Mesothelial cell of epicardium (in vitro differentiated cells): ENCODE measurements at places on chromosomes 11 and 22. TPM values are rescaled to one million over a fixed set of nuclear protein-coding genes. Genes with fewer than 3 reads are reported as not detected.
A peak's percentile ranks its signal among the peaks of the same experiment; 100 is the strongest.

Gene OR10A5
- not detected in 3 replicates for total RNA-seq

DNA sequence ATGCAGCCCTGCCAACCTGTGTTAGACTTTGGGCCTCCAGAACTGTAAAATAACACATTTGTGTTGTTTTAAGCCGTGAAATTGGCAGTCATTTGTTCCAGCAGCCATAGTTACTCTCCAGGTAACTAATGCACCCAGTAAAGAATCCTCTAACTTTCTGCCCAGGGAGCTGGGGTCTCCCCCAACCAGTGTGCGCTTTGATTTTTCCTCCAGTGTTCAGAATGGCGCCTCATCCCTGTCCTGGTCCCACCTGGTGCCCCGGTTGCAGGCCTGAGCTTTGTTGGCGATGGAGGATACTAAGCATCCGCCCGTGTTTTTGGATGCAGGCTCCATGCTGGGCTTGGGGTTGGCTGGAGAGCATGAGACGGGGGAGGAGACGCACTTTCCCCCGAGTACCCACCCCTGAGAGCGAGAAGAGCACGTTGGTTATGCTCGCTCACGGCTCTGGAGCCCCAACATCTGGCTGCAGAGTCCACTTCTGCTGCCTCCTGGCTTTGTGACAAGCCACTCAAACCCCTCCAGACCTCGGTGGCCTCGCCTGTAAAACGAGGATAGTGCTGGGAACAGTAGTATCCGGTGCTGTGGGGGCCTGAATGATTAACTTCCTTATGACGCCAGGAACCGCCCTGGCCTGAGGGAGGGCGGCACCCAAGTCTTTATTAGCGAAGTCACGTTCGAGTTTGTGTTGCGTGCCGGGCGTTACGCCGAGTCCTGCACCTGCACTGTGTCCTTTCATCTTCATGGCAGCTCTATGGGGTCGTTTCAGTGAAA is 25.8 kb downstream of the MRGPRD start:
- peaks cover 3% of the 10 kb centered on the region for H3K4me1 ChIP-seq
- H3K36me3 ChIP-seq, result no peaks in the 10 kb centered on the region
- H3K27ac ChIP-seq, result no peak overlapping the region
- no peak for DNase-seq
- H3K4me3 ChIP-seq, result no peak overlapping the region

Gene SF3B2
- 182 to 201 TPM (median 195 TPM) in 3 replicates for total RNA-seq

DNA sequence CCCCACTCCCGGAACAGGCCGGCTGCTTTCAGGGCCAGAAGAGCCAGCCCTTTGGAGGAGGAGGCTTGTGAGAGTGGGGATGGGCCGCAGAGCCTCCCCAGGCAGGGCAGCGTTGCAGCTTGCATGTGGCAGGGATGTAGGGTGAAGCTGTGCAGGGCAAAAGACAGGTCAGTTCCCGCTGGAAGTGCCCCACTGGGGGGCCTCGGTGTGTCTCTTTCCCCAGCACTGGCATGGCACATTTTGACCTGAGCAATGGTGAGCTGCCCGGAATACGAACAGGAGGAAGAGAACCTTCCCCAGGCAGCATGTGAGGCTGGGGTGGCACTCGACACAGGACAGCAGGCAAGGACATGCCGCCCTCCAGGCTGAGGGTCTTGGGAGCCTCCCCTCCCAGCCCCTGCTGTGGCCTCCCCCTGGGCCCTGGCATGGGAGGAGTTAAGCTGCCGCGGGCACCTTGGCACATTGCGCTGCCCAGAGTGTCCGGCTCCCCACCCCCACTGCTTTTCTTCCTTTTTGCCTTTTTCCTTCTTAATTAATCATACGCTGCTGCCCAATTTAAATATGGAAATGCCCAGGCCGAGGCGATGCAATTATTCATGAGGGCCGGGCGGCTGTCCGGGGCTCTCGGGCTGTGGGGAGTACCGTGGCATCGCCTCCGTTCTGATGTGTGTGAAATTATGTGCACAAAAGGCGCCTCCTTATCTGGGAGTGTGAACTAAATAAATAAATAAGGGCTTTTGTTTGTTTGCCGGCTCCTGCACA is 76.0 kb upstream of the WNT7B start:
- H3K4me1 ChIP-seq, result peaks cover 8% of the 10 kb centered on the region
- H3K27ac ChIP-seq, result peak overlapping the region; percentile 56
- no peaks in the 10 kb centered on the region for H3K27me3 ChIP-seq
- peaks cover 2% of the 10 kb centered on the region for H3K36me3 ChIP-seq
- DNase-seq, result no peak

GRCh38 chr11:66542362-66542761 is 3.5 kb downstream of the ZDHHC24 start:
- DNase-seq, result no peak
- H3K4me1 ChIP-seq, result peaks cover 13% of the 10 kb centered on the region
- no peak overlapping the region for H3K27ac ChIP-seq
- H3K27me3 ChIP-seq, result peaks cover 3% of the 10 kb centered on the region
- peaks cover 22% of the 10 kb centered on the region for H3K36me3 ChIP-seq
- no peak overlapping the region for H3K4me3 ChIP-seq

DNA sequence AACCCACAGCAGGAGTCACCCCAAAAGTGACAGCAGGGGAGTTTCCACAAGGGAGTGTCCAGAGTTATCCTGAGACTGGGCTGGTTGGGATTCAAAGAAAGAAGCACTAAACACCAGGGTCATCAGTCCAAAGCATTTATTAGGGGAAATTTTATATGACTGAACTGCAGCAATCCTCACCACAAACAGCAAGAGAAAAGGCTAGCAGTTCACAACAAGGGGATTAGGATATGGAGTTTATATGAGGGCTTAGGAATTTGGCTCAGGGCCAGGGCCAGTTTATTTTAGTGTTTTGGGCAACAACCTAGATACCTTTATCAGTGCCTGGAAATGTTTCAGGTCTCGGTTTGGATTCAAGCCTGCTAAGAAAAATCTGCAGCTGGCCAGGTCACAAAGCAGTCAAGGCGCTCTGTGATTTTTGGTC is 4.6 kb upstream of the TMEM126A start:
- peaks cover 25% of the 10 kb centered on the region for H3K4me1 ChIP-seq
- peaks cover 4% of the 10 kb centered on the region for H3K36me3 ChIP-seq
- H3K4me3 ChIP-seq, result peak overlapping the region; percentile 20
- peak; percentile 55 for DNase-seq
- H3K27me3 ChIP-seq, result peaks cover 21% of the 10 kb centered on the region

Gene SLC22A8
- not detected in 3 replicates for total RNA-seq

- peaks cover 18% of the 10 kb centered on the region for H3K27me3 ChIP-seq
- peaks cover 6% of the 10 kb centered on the region for H3K4me1 ChIP-seq
- H3K4me3 ChIP-seq, result no peak overlapping the region
- DNase-seq, result no peak
- no peak overlapping the region for H3K27ac ChIP-seq
- no peaks in the 10 kb centered on the region for H3K36me3 ChIP-seq
Observed at GRCh38 chr11:112465433-112466024, 204.9 kb upstream of the PLET1 start.

Gene DEPDC7
- 4.7 to 5.2 TPM (median 5.1 TPM) in 3 replicates for total RNA-seq

GRCh38 chr11:35823742-35824298 is 120.0 kb upstream of the LDLRAD3 start:
- no peak for DNase-seq
- no peaks in the 10 kb centered on the region for H3K36me3 ChIP-seq
- no peaks in the 10 kb centered on the region for H3K27me3 ChIP-seq
- peaks cover 28% of the 10 kb centered on the region for H3K4me1 ChIP-seq
- no peak overlapping the region for H3K4me3 ChIP-seq

DNA sequence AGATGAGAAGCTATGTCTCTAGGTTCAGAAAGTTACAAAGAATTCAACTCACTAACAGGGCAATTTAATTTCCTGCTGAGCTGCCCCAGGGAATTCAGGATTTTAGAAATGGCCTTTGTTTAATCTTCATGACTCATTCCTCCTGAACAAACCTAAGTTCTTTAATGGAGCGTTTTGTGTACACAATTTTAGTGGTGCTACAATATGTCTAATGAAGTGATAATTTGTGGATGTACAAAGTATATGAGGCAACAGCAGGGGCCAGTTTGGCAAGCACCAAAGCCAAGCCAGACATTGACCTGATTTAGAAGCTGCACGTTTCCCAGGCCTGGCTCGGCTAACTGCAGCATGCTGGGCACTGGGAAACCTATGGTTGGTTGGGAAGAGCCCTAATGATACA is 34.4 kb upstream of the HEPHL1 start:
- no peak overlapping the region for H3K27ac ChIP-seq
- H3K4me3 ChIP-seq, result no peak overlapping the region
- peaks cover 13% of the 10 kb centered on the region for H3K27me3 ChIP-seq
- DNase-seq, result no peak
- peaks cover 7% of the 10 kb centered on the region for H3K4me1 ChIP-seq

DNA sequence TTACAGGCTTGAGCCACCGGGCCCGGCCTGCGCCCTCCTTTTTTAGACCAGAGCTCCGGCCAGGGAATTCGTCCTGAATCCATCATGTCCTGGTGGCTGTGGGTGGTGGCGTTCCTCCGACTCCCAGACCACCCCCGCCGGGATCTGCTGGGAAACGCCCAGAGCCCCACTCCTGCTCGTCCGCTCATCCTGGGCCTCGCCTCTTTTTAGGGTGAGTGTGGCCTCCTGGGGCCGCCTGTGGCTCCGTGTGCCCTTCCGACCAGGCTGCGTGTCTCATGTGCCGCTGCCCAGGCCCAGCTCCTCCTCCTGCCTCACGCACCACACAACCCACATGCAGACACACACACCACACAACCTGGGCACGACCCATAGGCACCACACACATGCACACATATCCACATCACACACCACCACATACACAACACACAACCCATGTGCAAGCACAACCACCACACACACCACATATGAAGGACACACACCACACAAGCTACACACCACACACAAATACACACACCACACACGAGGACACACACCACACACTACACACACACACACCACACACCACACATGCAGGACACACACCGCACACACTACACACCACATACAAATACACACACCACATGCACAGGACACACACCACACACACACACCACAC is 946.2 kb downstream of the BRD1 start:
- H3K27ac ChIP-seq, result no peak overlapping the region
- no peak overlapping the region for H3K4me3 ChIP-seq
- DNase-seq, result no peak
- H3K27me3 ChIP-seq, result peaks cover 22% of the 10 kb centered on the region
- peaks cover 4% of the 10 kb centered on the region for H3K4me1 ChIP-seq
- no peaks in the 10 kb centered on the region for H3K36me3 ChIP-seq

Gene APOL4
- 15.0 to 16.4 TPM (median 15.9 TPM) in 3 replicates for total RNA-seq

DNA sequence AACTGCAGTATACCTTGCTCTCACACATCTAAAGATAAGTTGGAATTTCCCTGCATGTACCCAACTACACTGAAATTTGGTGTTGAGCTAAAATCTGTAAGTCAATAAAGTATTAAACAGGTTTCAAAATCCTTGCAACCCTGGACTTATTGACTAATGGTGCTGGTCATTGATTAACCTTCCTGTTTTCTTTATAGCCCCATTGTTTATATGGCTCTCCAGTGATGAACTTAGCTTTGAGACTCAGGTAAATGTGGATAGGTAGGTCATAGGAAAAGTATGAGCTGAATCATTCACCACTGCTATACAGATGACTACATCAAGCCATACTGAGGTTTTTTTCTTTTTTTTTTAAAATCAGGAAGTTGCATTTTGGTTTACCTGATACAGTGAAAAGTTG is 132.7 kb downstream of the FAT3 start:
- no peak for DNase-seq
- H3K27me3 ChIP-seq, result no peaks in the 10 kb centered on the region
- peaks cover 1% of the 10 kb centered on the region for H3K4me1 ChIP-seq
- peaks cover 3% of the 10 kb centered on the region for H3K36me3 ChIP-seq
- no peak overlapping the region for H3K4me3 ChIP-seq

DNA sequence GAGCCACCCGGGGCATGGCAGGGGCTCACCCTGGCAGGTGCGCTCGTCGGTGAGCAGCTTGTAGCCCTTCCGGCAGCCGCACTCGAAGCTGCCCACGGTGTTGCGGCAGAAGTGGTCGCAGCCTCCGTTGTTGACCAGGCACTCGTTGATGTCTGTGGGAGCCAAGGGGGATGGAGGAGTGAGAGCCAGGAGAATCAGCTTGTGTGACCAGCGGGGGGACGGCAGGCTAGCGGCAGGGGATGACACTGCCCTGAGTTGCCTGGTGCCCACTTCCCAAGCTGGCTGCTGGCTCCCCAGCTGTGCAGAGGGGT is 44.7 kb upstream of the TTLL12 start:
- no peaks in the 10 kb centered on the region for H3K36me3 ChIP-seq
- no peak overlapping the region for H3K4me3 ChIP-seq
- H3K4me1 ChIP-seq, result peaks cover 41% of the 10 kb centered on the region
- H3K27ac ChIP-seq, result no peak overlapping the region

- H3K4me1 ChIP-seq, result no peaks in the 10 kb centered on the region
- peaks cover 5% of the 10 kb centered on the region for H3K36me3 ChIP-seq
- no peaks in the 10 kb centered on the region for H3K27me3 ChIP-seq
- no peak overlapping the region for H3K27ac ChIP-seq
Observed at GRCh38 chr22:47342446-47342845, 580.0 kb downstream of the TBC1D22A start.

DNA sequence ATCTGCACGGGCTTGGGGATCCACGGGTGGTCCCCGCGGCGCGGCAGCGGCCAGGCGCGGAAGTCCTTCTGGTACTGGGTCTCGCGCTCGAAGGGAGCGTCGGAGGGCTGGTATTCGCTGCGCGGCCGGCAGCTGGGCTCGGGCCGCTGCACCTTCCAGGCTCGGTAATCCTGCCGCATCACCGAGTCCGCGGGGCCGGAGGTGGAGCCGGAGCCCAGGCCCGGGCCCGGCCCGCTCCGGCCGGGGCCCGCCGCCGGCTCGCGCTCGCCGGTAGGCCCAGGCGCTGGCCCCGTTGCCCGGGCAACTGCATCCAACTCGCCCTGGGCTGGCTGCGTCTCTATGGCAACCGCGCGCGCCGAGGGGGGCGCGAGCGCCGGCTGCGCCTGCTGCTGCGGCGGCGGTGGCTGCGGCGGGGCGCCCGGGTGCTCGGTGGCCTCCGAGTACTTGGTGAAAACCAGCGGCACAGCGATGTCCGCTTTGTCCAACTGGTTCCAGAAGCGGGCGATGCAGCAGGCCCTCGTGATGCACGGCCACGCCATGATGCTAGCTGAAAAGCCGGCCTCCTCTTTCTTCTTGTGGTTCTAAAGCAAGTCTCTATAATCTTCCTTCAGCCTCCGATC is 897 bp downstream of the MAP6 start:
- peak; percentile 53 for DNase-seq
- no peak overlapping the region for H3K27ac ChIP-seq
- H3K4me3 ChIP-seq, result peak overlapping the region; percentile 71
- peaks cover 7% of the 10 kb centered on the region for H3K4me1 ChIP-seq
- H3K36me3 ChIP-seq, result no peaks in the 10 kb centered on the region

Gene MS4A7
- total RNA-seq, result not detected in 3 replicates
